ENCODE measurements at places on chromosomes 12 and 14.

GRCh38 chr12:7068994-7069346 is 8.5 kb downstream of the C1S start:
- no peak for DNase-seq

- DNase-seq = no peak
Observed at GRCh38 chr12:19244312-19244711, 114.8 kb downstream of the PLEKHA5 start.

GRCh38 chr12:110109037-110109836 is 14.9 kb upstream of the IFT81 start:
- peak; percentile 100 for DNase-seq

DNA sequence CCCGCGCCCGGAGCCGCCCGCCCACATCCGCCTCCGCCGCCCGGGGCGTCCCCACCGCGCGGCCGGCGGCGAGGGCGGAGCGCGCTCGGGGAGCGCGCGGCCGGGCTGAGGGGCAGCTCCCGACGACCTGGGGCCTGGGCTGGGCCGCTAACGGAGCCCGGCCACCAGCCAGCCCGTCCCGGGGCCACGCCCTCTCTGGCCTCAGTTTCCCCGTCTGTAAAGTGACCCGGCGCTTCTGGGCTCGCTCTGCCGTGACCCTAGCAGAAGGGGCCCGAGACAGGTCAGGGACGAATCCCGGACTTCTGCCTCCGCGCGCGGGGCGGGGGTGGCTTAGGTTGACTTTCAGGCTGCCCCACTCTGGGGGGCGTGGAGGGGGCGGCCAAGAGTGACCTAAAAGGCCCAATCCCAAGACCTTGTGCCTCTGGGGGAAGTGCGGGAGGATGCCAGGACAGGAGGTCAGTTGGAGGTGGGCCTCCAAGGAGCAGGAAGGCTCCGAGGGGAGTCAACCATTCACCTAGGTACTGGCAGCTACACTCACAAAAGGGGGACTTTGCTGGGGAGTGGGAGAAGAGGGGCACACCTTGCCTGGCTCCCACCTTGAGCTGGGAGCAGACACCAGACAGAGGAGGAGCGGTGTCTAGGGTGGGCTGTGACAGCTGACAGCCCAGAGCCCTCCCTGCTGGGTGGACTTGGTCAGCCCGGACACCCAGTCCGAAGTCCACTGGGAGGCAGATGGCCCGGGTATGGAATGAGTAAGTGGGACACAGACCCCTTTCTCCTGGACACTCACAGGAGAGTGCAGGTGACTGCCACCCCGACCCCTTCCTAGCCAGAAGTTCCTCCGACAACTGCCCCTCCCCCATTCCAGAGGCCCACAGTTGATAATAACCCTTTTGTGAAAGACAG is 486 bp upstream of the AKT1 start:
- DNase-seq = no peak

DNA sequence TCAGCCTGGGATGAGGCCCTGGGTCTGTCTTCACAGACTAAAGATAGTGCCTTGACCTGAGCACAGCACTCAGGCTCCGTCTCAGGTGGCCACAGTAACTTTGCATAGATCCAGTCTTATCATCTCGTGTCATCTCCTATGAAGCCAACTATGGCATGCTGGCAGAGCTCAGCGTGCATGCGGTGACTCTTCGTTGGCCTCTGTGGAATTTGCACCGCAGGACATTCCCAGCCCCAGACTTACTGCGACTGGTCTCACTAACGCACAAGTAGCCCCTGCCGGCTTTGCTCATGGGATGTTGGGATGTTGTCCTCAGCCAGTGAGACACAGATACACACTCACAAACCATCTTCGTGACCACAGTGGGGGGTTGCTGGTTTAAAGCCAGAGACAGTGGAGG is 199.6 kb downstream of the CHST11 start:
- no peak for DNase-seq

GRCh38 chr14:60482743-60483142 is 3.1 kb downstream of the C14orf39 start:
- no peak for DNase-seq

DNA sequence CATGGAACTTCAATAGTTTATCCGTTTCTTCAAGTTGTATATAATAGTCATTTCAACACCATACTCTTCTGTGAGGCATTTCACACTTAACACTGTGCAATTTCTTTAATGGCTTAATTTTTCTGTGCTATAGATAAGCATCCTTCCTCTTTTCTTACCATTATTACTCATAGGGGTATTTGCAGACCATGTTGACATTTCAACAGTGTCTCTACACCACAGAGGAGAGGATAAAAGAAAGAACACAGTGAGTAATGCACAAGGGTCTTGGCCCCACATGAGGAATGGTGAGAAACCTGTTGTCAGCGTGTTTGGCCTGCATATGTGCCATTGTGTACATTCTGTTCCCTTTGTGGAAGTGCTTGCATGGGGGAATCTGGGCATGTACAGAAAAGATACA is 421.5 kb upstream of the MDGA2 start:
- DNase-seq = no peak

DNA sequence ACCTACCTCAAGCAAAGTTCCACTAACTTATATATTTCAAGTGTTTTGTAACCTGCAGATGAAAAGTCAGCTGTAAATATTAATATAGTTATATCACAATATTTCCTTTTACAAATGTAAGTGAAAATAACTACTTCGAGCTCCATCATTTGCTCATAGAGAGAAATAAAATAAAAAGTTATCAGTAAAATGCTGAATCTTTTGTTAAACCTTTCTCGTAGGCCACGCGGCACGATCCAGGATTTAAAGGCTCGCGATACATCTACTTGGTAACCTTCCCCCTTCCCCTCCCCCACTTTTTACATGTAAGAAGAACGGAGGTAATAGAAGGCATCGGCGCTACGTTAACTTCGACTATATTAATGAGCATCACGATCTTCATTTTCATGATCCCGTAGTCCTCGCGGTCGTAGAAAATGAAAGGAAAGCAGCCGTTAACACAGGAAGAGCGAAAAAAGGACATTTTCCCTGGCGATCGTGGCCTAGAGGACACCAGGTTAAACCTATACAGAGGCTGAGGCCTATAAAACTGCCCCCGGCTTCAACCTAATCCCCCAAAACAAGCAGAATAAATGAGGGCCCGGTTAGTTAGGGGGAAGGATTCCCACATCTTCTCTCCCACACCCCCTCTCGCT is 508 bp downstream of the HNRNPC start:
- no peak for DNase-seq

GRCh38 chr14:68225321-68225720 is 405.7 kb downstream of the RAD51B start:
- no peak for DNase-seq

- no peak for DNase-seq
Observed at GRCh38 chr12:86521870-86522269, 265.7 kb upstream of the MGAT4C start.

DNA sequence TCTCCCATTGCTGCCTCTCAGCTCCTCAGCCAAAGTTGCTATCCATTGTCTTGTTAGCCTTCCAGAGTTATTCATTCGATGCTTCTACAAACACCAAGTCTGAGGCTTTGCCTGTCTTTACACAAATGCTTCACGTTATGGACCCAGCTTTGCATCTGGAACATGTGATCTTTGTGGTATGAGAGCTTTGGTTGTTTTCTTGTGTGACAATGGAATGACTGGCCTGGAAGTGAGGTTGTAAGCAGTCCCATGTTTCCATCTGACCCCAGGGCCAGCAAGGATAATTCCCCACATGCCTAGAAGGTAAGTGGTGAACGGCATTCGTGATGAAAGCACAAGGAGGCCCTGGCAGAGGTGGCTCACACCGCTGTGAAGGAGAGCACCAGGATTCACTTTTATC is 866.7 kb upstream of the TMEM132C start:
- no peak for DNase-seq

DNA sequence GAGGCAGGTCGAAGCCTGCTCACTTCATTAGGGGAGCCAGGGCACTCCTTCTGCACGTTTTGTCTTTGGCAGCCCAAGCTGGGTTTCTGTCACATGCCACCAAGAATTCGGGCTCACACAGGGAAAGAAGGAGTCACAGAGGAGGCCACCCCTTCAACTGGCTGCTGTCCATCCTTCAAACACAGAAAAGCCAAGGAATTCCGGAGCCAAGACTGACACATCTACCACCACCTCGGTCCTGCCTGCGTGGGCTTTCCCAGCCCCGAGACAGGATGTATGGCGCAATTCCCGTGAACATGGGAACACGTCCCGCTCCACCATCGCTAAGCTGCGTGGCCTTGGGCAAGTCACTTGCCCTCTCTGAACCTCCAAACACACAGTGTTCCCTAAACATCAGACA is 70.4 kb downstream of the NCOR2 start:
- DNase-seq = no peak

GRCh38 chr12:112969547-112970306 is 8.6 kb upstream of the OAS2 start:
- no peak for DNase-seq

DNA sequence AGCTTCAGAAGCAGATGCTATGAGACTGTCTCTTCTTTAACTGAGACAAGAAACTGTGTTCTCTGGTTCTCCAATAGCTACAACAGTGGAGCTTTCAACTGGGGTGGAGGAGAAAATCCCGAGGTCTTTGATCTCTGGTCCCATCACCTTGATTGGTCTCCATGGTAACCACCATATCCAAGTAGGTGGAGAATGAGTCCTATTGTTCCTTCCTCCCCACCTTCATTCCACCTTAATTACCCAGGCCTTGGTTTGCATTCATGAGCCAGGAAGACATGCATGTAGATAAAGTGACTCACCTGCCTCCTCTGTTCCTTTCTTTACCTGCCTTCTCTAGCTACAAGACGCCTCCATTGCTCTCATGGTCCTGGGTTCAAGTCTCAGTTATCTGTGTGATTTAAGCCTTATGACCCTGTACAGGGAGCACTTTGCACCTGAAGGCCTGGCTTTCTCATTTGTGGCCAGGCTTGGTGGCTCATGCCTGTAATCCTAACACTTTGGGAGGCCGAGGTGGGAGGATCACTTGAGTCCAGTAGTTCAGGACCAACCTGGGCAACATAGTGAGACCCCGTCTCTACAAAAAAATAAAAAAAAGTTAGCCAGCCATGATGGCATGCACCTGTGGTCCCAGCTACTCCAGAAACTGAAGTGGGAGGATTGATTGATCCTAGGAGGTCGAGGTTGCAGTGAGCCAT is 157.7 kb upstream of the TBX3 start:
- DNase-seq = no peak

DNA sequence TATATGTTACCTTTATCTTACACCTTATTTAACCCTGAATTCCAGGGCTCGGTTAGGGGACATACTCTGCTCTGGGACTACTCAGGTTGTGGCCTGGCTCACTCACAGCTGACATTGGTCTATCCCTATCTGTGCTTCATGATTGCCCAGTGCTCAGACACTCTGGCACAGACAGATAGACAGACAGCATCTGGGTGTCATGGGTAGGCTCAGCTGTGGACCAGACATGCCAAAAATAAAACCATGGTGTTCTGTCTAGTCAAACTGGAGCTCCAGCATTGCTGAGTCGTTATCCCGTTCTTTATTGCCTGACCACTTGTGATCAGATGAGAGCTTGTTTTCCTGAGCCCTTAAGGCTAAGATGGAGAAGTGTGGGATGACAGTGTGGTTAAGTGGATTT is 29.0 kb downstream of the FBXW8 start:
- no peak for DNase-seq

DNA sequence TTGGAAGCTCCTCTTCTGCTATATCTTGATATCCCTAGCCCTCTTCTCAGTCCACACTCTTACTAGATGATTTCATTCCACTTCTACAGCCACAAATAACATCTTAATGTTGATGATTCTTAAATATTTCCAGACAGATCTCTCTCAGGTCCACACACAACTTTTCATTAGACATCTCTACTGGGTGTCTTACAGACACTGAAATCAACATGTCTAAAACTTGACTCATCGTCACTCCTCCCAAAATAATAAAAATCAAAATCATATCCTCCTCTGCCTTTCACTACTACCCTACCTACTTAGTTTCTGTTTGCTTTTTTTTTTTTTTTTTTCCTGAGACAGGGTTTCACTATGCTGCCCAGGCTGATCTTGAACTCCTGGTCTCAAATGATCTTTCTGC is 11.9 kb downstream of the PRDM4 start:
- DNase-seq = peak; percentile 36

GRCh38 chr12:46942579-46942978 is 116.8 kb upstream of the SLC38A4 start:
- DNase-seq = no peak

DNA sequence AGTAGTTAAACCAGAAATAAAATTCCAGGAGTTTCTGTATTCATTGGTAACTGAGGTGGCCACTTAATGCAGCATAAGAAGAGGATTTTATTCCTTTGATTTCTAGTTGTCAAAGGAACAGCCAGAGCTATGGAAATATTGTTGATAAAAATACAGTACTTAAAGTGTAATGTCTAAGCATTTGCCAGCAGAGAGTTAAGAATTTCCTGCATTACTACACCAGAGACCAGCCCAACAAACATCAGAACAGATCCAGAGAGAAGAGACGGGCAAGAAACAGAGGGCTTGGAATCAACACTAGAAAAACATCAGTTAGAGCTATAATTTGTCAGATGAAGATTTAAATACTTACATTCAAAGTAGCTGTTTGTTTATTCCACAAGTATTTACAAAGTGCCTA is 77.9 kb downstream of the ST8SIA1 start:
- DNase-seq = no peak

DNA sequence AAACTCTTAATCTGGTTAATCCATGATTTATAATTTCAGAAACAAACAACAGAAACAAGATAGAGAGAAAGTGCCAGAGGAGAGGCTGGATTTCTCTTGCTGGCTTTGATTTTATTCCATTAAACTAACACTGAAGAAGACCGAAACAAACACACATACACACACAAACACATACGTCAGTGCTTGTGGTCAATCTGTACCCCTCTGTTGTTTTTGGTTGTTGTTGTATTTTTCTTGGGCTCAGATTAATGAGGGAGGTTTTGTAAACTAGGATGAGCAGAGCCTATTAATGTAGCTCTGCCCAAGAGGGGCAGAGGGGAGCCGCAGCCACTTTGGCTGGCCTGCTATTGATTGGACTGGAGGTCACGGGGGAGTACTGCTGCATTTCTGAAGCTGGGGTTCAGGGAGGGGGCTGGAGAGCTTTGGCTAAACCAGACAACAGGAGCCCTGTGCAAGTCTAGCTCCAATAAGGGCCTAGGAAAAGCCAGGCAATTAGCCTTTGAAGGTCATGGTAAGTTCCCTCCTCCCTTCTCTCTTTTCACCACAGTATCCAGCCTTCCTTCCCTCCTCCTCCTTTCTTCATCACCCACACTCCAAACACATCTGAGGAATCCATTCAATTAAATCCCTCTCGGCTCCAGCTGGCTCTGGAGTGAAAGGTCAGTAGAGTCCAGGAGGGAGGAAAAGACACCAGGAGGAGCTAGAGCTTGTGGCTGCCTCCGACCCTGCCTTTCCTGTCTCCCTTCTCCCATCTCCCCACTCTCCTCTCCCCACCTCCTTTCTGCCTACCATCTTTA is 344.1 kb upstream of the LMO3 start:
- no peak for DNase-seq

All from GM04503 (cell line).